Ureter (tissue), 1 donor: ENCODE measurements at places on chromosomes 5 and 9. TPM values are rescaled to one million over a fixed set of nuclear protein-coding genes. Genes with fewer than 3 reads are reported as not detected.

The IRX1 gene
- total RNA-seq: not detected

DNA sequence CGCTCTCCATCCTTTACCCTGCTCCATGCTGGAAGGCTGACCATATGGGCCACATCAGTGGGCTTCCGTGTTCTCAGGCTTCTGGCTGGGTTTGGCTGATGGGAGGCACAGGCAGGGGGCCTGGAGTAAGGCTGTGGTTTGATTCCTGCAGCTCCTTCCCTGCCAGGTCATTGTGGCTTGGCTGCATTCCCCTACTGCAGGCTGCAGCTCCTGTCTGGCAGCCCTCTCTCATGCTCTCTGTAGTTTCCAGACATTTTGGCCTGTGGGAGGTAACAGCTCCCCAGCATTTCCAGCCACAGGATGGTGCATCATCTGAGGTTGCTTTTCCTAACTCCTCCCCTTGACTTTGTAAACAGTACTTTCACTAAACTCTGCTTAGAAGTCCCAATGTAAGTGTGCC is 102.0 kb upstream of the PTPN3 start:
- DNase-seq: no peak

DNA sequence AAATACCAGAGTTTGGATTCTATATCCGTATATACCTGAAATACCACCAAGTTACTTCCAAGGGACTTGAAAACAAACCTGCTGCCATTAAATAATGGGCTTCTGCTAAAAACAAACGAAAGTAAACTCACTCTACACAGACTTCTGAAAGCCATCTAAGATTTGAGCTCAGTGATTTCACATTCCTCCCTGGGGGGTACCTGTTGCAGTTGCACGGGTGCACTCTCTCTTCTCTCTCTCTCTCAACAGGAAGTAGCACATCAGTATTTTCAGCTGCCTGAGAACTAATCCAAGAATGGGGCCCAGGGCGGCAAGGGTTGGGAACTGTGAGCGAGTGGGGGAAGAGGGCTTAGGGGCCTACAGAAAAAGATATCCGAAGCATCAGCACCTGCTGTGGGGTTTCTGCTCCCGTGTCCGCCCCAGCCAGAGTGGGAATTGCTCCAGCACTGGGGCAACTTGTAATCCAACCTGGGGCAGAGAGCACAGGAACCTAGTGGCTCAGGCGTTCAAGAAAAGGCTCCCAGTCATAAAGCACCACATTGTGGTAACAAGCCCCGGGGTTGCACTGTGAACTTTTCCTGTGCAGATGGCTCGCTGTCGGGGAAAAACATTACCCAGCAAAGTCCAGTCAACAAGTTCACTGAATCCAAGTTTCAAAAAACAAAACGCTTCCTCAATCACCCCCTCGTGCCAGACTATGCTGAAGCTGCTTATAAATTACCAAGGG is 99.8 kb downstream of the EFNA5 start:
- DNase-seq: peak; percentile 55

- DNase-seq: no peak
Measured at GRCh38 chr5:131495536-131496399, 139.3 kb downstream of the RAPGEF6 start.

- DNase-seq: no peak
Measured at GRCh38 chr5:103821361-103821760, 258.8 kb upstream of the NUDT12 start.

- DNase-seq: no peak
Measured at GRCh38 chr9:89953824-89954615, 349.2 kb downstream of the GADD45G start.
